ENCODE measurements at places on chromosomes 12 and 14.

DNA sequence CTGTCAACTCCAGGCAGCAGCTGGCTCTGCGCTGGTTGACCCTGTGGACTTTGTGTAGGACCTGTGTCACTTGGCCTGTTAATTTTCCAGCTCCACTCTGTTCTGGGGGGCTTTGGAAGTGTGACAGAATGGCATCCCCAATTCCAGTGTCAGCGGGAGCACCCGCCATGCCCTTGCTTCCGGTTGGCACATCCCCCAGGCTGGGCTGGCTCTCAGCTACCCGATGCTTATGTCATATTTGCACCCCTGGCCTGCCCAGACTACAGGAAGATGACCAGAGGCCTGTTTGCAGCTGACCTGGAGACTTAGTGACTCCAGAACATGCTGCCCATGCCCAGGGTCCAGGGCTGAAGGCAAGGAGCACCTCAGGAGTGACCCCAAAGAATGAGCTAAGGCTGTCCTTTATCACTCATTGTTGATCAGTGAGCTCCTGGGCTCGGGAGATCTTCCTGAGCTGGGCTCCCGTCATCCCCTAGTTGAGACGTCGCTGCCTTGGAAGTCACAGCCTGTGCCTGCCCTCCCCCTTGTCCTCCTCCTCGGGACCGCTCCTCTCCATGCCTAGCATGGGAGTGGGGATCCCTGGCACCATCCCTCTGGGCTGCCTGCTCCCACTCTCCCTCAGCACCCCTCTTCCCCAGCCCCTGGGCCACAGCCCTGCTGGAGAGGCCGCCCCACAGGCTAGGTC, 163.4 kb upstream of the RTL1 start:
- no peak for DNase-seq

- DNase-seq: no peak
Observed at GRCh38 chr14:39266525-39266870, 32.8 kb downstream of the MIA2 start.

DNA sequence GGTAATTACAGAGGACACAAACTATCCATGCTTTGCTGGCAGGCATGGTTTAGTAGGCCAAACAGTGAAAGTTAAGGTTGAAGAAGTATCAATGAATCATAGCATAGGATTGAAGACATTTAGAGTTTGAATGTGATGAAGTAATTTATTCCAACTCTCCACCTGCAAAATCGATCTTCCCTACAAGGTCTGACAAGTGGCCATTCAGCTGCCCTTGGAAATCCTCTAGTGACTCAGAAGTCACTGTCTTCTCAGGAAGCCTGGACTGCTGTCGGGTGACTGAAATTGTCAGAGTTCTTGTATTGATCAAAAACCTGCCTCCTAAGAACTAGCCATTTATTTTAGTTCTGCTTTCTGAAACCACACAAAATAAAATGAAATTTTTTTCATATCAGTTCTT, 17.7 kb upstream of the STXBP6 start:
- no peak for DNase-seq

DNA sequence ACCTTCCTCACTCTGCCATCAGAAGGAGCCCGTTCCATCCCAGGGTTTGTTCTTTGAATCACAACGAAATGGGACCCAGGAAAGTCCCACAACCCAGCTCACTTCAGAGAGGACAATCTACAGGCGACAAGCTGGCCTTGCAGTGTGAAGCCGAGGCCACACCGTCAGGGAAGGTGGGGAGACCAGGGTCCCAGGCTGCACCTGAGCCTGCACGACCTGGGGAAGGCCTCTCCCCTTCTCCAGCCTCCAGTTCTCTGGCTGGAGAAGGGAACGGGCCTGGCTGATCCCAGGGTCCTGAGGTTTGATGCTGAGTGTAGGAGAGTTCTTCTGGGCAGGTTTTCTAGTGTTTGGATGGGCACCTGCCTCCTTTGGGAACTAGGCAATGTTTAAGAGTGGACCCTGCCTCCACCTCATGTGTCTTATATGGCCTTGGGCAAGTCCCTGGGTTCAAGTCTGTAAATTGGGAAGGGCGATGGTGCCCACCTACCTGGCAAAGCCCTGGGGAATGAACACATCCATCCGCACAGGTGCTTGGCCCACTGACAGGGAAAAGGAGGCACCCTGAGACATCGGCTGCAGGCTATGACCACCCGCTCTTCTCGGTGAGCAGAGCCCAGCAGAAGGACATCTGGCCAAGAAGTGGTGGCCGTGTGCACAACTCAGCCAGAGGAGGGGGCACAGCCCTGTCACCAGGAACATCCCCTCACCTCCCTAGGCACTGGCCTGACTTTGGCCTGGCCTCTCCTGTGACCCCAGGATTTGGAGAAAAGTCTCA, 77.9 kb upstream of the BCL11B start:
- no peak for DNase-seq

DNA sequence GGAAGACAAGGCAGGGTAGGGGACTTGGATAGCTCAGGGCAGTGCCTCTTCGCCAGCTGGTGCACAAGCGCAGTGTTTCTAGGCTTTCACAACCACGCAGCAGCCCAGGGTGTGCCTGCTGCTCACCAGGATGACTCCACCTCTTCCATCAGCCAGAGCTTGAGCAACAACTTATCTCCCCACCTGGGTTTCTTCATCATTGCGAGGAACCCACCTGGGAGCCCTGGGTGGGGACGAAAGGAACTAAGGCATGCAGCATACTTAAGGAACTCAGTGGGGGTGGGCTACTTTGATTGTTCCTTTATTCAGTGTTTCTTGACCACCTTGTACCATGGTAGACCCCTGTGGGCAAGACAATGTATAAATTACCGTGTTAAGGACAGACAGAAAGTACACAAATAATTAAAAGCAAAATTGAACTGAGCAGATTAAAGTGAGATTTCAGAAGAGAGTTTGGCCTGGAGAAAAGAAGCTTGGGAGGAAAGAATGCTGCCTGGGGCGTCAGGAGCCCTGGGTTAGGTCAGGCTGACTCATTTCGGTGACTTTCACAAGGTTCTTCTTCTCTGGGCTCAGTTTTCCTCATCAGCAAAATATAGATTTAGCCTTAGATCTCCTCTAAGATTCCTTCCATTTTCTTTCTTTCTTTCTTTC, 22.9 kb downstream of the KRT18 start:
- no peak for DNase-seq
